Tongue (tissue), 3 donors: ENCODE measurements at places on chromosomes 1 and 21.

DNA sequence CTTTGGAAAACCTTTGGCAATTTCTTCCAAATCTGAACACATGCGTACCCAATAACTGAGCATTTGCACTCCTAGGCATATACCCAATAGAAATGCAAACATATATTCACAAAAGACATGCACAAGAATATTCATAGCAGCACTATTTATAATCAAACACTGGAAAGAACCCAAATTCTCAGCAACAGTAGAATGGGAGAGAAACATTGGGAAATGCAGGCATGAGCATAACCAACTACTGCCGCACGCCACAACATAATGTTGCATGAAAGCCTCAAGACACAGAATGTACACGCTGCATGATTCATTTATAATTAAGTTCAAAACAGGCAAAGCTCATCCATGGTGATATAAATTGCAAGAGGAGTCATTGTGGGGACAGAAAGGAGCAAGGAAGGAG, 69.5 kb upstream of the FBXO28 start:
- no peak for DNase-seq

GRCh38 chr1:58836408-58836807, 52.6 kb upstream of the JUN start:
- DNase-seq, result no peak

DNA sequence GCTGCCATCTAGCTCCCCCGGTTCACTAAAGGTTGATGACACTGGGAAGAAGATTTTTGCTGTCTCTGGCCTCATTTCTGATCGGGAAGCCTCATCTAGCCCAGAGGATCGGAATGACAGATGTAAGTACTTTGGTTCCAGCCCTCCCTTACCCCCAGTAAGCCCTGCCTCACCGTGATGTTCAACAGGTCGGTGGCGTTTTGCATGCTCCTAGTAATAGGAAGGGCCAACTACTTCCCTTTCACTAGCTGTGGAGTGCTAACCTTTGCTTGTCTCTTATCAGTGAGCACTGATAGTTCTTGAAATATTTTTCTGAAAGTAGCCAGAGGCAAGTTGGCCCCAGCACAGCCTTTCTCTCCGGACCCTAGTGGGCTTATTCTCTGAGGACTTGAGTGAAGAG, 7.5 kb downstream of the RNF220 start:
- DNase-seq, result no peak

DNA sequence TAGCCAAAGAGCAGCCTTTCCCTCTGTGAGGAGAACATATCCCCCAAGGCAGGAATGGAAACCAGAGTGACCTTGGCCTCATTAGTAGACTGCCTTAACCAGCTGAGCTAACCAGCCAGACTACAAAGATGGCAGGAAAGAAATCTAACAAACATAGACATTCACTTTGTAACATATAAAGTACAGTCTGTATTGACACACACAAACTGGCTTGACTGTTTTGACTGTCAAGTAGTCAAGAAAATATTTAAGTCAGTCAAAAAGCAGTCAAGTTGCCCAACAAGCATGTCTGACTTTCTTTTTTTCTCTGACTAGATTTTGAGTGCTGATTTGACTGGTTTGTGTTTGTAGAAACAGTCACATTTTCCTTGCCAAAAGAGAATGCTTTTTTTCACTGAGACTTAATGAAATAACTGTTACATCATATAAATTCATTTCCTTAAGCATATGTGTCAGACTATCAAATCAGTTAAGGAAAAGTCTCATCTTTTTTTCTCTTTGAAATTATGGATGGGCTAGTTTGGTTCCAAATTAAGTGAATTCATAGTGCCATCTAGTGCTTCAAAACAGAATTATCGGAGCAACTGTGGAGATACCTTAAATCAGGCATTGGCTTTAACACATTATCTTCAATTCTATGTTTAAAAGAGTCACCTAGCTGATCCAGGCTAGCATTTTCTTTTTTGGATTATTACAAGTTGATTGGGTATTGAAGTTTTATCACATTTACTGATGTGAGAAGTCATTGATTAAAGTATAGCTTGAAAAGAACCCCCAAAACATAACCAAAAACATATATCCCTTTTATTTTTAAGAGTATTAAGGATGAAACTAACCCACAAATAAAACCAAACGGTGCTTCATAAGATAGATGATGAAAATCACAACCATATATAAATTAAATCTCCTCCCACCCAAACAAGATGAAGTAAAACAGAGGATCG, 75.0 kb downstream of the ATP6V1G3 start:
- DNase-seq, result peak; percentile 77

GRCh38 chr21:42040411-42041180, 30.4 kb upstream of the ZBTB21 start:
- DNase-seq, result no peak
